ENCODE measurements at places on chromosomes 3 and 15.

GRCh38 chr3:64003589-64003988, 19.7 kb downstream of the PSMD6 start:
- no peak overlapping the region for H3K4me3 ChIP-seq
- no peak for DNase-seq
- H3K27me3 ChIP-seq = no peaks in the 10 kb centered on the region
- no peaks in the 10 kb centered on the region for H3K4me1 ChIP-seq

DNA sequence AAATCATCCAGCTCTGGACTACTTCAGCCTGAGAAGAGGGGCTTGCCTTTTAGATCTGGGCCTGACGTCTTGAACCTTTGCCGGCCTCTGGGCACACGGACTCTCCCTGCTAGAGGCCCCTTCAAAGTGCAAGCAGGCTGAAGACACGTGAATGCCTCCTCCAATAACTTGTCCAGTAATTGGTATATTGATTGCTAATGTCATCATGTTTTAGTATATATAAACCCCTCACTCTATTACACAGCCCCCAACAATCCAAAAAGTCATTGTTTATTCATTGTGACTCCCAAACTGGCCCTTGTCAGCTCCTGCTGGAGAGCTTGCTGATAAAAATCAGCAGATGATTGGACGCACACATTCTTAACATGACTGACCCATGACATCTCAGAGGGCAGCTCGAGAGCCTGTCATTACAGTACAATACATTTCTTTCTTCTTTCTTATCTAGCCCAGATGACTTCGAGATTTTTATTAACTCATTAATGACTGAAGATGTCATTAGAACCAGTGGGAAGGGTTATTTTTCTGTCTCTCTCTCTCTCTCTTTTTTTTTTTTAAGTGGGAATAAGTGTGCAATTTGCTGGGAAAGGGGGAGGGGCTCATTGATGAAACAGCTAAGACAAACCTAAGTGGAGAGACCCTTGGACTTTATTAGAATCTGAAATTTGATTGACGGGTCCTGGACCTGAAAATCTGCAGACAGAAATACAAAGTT, 65.5 kb upstream of the NR2F2 start:
- no peaks in the 10 kb centered on the region for H3K36me3 ChIP-seq
- H3K27ac ChIP-seq = no peak overlapping the region
- no peak overlapping the region for H3K4me3 ChIP-seq
- DNase-seq = peak; percentile 27
- peaks cover 11% of the 10 kb centered on the region for H3K4me1 ChIP-seq

DNA sequence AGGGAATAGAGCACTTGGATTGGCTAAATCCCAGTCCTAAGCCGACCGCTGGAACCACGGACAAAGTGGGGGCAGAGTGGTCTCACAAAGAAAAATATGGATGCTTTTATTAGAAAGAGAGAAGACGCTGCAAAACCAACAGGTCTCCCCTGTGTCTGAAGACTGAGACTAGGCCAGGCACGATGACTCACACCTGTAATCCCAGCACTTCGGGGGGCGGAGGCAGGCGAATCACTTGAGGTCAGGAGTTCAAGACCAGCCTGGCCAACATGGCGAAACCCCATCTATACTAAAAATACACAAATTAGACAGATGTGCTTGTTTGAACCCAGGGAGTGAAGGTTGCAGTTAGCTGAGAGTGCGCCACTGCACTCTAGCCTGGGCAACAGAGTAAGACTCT, 61.8 kb downstream of the ZDHHC19 start:
- DNase-seq = no peak
- H3K4me3 ChIP-seq = no peak overlapping the region
- no peaks in the 10 kb centered on the region for H3K4me1 ChIP-seq

GRCh38 chr3:24493746-24494617, 668 bp downstream of the THRB start:
- peaks cover 15% of the 10 kb centered on the region for H3K4me1 ChIP-seq
- DNase-seq = peak; percentile 80
- H3K4me3 ChIP-seq = peak overlapping the region; percentile 66
- H3K27me3 ChIP-seq = no peaks in the 10 kb centered on the region
- no peaks in the 10 kb centered on the region for H3K36me3 ChIP-seq

GRCh38 chr15:96732704-96733103, 402.2 kb downstream of the NR2F2 start:
- no peak overlapping the region for H3K27ac ChIP-seq
- no peak overlapping the region for H3K4me3 ChIP-seq
- DNase-seq = no peak
- no peaks in the 10 kb centered on the region for H3K4me1 ChIP-seq
- no peaks in the 10 kb centered on the region for H3K36me3 ChIP-seq
- no peaks in the 10 kb centered on the region for H3K27me3 ChIP-seq

DNA sequence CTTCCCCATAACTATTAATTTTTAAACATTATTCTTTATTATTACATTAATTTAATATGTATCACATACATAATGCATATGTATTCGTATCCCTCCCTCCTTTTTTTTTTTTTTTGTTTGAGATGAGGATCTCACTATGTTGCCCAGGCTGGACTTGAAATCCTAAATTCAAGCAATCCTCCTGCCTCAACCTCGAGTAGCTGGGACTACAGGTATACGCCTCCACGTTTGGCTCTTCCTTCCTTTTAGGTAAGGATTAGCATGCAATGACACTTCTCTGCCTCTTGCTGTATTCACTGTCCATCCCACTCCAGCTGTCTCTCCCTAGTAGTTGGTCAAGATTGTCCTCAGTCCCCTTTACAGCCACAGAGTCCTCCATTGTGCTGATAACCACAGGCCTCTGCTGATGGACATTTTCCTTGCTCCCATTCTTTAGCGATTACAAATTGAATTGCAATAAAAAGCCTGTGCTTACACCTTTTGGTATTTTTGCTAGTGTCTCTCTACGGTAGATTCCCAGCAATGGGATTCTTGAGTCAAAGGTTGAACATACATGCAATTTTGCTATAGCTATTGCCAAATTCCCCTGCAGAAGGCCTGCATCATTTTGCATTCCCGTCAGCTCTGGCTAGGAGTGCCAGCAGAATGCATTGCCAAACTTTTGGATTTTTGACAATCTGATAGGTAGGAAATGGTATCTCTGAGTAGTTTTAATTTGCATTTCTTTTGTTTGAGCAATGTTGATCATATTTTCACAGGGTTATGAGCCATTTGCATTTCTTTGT, 156.6 kb downstream of the SMAD6 start:
- no peaks in the 10 kb centered on the region for H3K27me3 ChIP-seq
- no peak overlapping the region for H3K27ac ChIP-seq
- H3K4me1 ChIP-seq = no peaks in the 10 kb centered on the region
- no peak for DNase-seq
